Heart right ventricle (tissue), 16 donors: ENCODE measurements at places on chromosomes 12 and 14. TPM values are rescaled to one million over a fixed set of nuclear protein-coding genes. Genes with fewer than 3 reads are reported as not detected.

The OTOGL gene
- polyA plus RNA-seq: 0.04 TPM

The DBX2 gene
- polyA plus RNA-seq: not detected

The SERPINA9 gene
- not detected for polyA plus RNA-seq

The ACSS3 gene
- polyA plus RNA-seq: 11.3 TPM

The TAS2R13 gene
- polyA plus RNA-seq: 0.15 TPM

The TMEM179 gene
- 0.22 TPM for polyA plus RNA-seq

The IAPP gene
- polyA plus RNA-seq: not detected

The PLXNC1 gene
- polyA plus RNA-seq: 0.72 TPM

The TMEM253 gene
- 1.1 TPM for polyA plus RNA-seq

The DDN gene
- polyA plus RNA-seq: 0.19 TPM

The ABCC9 gene
- 21.1 TPM for polyA plus RNA-seq

The E2F7 gene
- 0.04 TPM for polyA plus RNA-seq

The PRICKLE1 gene
- polyA plus RNA-seq: 3.7 TPM

The RFX4 gene
- 0.01 TPM for polyA plus RNA-seq

The AQP5 gene
- polyA plus RNA-seq: 2.6 TPM

The C14orf39 gene
- not detected for polyA plus RNA-seq

The PNN gene
- polyA plus RNA-seq: 18.9 TPM

The TRHDE gene
- polyA plus RNA-seq: 0.15 TPM

The SMAGP gene
- polyA plus RNA-seq: 3.6 TPM

The MANSC4 gene
- not detected for polyA plus RNA-seq

The ACACB gene
- 12.8 TPM for polyA plus RNA-seq

The GARIN6 gene
- polyA plus RNA-seq: not detected

The GPR135 gene
- 0.86 TPM for polyA plus RNA-seq

The TIMELESS gene
- 2.3 TPM for polyA plus RNA-seq

The SCNN1A gene
- polyA plus RNA-seq: 0.23 TPM

The ALX1 gene
- 0.03 TPM for polyA plus RNA-seq
